ENCODE measurements at places on chromosomes 5 and 9. TPM values are rescaled to one million over a fixed set of nuclear protein-coding genes. Genes with fewer than 3 reads are reported as not detected.

GRCh38 chr5:1823381-1824034 is 22.3 kb downstream of the NDUFS6 start:
- DNase-seq, result no peak

GRCh38 chr5:150640311-150641005 is at the start of gene SYNPO:
SYNPO (plus strand) TSS chr5:150640660; CDS start chr5:150648276, 7,616 bp downstream.
- peak; percentile 71 for DNase-seq

DNA sequence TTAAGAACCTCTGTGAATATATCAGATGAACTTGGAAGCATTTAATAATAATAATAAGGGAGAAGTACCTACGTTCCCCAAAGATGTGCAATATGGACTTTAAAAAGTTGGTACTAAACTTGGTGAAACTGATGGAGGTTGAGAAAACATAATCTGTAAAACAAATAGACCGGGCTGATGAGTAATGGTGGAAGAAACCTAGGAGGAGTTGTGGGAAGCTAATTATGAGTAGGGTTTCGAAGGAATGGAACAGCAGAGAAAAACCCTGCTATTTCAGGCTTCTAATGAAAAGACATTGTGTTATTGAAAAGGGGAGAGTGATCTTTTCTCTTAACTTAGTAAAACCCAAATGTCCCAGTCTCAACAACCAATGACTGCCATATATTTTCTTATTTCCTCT is 229.3 kb downstream of the PCSK1 start:
- DNase-seq, result no peak

DNA sequence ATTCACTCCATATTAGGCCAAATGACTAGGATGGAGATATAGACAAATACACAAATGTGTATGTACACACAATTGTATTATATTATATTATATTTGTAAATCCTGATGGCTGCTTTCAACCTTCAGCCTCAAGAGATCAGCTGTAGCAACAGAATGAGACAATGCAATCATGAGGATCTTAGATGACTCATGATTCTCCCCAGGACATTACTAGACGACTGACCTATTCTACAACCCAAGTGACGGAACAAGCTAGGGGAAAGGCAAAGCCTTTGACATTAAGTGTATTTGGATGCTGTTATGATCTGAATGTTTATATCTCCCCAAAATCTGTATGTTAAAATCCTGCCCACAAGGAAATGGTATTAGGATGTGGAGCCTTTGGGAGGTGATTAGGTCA is 66.5 kb downstream of the COX7C start:
- no peak for DNase-seq

GRCh38 chr5:53779541-53779981 is 219.1 kb downstream of the NDUFS4 start:
- no peak for DNase-seq

Gene C5orf52
- not detected for polyA plus RNA-seq

DNA sequence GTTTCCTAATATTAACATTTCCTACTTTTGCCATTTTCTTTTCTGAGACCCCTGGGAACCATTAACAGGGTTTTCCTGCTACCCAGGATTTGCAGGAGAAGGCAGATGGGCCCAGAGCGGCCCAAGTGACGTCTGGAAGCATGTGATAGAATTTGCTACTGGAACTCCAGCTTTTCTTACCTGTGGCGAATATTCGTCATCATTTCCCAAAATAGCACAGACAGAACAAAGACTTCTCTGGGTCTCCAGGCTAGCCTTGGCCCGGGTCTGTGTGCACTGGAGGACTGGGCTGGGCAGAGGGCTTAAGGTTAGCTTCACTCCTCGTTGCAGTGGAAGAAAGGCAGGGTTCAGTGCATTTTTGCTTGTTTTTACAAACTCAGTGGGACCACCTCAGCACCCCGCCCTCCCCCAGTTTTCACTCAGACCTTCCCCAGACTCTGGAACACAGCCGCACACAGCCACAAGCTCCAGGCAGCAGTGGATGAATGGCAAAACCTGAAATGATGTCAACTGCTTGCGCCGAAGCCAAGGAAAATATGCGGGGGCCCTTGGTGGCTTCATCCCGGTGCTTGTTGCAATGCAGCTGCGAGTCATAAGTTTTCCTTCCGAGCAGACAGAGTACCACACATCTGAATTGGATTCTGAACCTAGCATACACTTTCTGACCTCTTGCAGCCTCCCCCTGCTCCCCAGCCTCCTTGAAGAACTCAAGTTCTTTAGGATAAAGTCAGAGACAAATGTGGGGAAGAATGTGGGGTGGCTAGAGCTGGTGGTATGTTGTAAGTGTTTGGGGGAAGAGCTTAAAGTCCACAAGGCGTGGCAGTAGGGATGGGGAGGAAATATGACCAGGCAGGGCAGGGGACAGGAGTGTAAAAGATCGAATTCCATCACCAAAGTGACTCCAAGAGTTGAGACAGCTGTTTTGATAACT is 586.0 kb downstream of the CCDC171 start:
- DNase-seq, result no peak

GRCh38 chr5:90289837-90290236 is 119.7 kb downstream of the CETN3 start:
- no peak for DNase-seq

- no peak for DNase-seq
Measured at GRCh38 chr9:120716483-120716882, 2.2 kb upstream of the MEGF9 start.

- DNase-seq, result no peak
Measured at GRCh38 chr9:135230386-135230765, 142.9 kb downstream of the OLFM1 start.

- peak; percentile 71 for DNase-seq
Measured at GRCh38 chr9:87336914-87337333, 160.7 kb upstream of the DAPK1 start.

Gene FBXL7
- polyA plus RNA-seq, result 20.0 TPM

- DNase-seq, result no peak
Measured at GRCh38 chr5:68258531-68258930, 43.0 kb downstream of the PIK3R1 start.

Gene PCDHA13
- 0.08 TPM for polyA plus RNA-seq

Gene TJP2
- polyA plus RNA-seq, result 9.7 TPM

DNA sequence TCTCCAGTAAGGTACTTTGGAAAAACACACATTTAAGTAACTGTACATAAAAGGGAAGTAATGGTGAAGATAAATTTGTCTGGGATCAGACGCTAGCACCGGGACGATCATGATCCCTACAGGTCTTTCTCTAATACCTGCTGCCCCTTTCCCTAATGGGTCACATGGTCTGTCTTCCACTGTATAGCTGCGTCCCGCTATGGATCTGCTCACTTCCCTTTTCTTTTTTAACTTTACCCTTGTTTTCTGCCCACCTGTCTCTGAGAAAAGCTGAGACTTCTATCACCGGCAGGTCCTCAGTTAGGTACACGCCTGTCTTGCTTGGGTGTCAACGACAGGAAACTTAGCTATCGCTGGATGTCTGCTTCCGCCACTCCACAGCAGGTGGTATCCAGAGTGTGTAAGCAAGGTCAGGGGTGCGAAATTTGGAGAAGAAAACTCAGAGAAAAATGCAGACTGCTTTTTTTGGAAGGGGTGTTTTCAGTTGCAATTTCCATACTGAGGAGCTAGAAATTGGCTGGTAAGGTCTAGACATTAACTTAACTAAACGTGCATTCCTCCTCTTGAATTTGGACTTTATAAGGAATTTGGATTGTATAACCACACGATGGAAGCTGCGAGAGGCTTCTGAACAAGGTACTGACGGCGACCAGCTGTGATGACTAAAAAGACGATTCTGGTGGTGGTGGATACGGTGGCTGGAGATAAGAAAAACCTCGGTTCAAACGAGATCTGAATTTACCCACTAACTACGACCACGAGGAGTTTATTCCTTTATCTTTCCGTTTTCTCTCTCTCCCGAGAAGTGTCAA is 1.1 kb upstream of the ICE1 start:
- DNase-seq, result no peak

DNA sequence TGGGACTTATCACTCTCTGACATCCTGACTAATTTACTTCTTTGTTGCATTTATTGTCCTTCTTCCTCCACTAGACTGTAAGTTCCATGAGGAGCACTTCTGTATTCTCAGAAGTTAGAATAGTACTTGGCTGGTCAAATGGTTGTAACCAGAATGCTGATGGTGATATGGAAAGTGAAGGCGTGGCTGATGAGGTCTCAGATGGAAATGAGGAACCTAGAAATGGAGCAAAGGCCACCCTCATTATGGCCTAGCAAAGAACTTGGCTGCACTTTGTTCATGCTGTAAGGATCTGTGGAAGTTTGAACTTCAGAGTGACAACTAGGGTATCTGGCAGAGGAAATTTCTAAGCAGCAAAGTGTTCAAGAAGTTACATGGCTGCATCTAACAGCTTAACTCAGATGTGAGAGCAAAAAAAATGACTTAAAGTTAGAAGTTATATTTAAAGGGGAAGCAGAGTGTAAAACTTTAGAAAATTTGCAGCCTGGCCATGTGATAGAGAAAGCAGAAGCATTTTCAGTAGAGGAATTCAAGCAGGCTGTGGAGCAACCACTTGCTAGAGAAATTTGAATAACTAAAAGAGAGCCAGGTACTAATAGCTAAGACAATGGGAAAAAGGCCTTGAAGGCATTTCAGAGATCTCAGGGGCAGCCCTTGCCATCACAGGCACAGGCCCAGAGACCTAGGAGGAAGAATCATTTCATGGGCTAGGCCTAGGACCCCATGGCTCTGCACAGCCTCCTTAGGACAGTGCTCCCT is 14.9 kb upstream of the SLC22A5 start:
- no peak for DNase-seq

Gene PTPRD
- polyA plus RNA-seq, result 55.8 TPM

GRCh38 chr9:123356851-123357742 is 1.1 kb downstream of the CRB2 start:
- no peak for DNase-seq

- no peak for DNase-seq
Measured at GRCh38 chr5:124685404-124685930, 61.0 kb downstream of the ZNF608 start.

Gene SETX
- polyA plus RNA-seq, result 28.5 TPM

- DNase-seq, result no peak
Measured at GRCh38 chr5:90473396-90474234, 956 bp downstream of the MBLAC2 start.

DNA sequence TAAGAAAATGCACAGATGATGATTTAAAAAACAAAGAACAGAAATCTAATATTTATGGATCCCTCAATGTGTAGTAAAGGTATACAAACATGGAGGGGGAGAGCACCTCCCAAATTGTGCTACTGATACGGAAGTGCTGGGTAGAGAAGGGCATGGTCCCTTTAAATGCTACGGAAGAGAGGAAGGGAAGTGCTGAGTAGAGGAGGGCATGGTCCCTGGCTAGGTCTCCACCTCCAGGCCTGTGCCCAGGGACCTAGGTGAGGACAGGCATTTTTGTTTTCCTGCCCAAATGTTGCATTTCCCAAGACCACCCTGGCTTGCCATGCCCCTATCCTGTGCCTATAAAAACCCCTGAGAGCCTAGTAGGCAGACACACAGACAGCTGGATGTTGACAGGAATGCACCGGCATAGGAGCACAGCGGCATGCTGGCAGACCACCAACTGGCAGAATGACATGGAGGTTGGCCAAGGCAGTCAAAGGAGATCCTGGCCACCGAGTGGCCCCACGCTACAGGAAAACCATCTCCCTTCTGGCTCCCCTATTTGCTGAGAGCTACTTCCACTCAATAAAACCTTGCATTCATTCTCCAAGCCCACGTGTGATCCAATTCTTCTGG is 62.1 kb upstream of the SPDL1 start:
- DNase-seq, result no peak

- no peak for DNase-seq
Measured at GRCh38 chr5:143370440-143370839, 33.0 kb downstream of the NR3C1 start.

Gene BTNL8
- polyA plus RNA-seq, result not detected

DNA sequence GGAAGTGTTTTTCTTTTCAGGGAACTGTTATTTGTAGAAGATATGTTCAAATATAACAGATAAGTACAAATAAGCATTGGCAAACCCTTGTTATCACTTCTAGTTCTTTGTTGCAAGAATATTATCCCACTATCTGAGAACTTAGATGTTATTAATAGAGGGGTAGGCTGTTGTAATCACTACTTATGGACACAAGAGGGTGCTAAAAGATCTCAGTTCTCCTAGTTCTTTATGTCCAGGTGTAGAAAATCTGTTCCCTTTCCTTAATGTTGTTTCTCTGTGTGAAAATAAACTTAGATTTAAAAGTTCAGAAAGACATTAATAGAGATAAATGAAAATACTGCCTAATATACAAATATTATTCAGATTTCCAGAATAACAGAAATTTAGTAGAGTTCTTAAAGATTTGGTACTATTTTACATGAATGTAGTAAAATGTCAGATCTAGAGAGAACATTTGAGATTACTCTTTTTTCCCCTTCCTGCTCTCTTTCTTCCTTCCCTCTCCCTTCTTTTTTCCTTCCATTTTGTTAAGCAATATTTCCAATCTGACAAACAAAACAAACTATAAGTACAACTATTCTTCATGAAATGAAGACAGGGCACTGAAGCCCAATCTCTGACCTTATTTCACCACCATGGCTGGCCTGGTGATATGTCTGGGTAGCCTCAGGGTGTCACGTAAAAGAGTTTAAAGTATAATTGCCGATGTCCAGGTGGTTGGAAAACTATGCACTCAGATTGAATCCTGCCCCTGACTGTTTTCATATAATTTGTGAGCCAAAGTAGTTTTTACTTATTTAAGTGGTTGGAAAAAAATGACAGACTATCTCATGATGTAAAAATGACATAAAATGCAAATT is 43.6 kb upstream of the C5orf46 start:
- DNase-seq, result no peak

Gene FOXB2
- not detected for polyA plus RNA-seq

GRCh38 chr5:120446068-120446492 is 18.0 kb upstream of the PRR16 start:
- DNase-seq, result no peak

GRCh38 chr9:72173080-72173479 is 23.8 kb downstream of the GDA start:
- no peak for DNase-seq

GRCh38 chr5:86500947-86501346 is 116.8 kb upstream of the COX7C start:
- DNase-seq, result no peak

GRCh38 chr5:23026252-23027170 is 173.4 kb upstream of the CDH12 start:
- no peak for DNase-seq

Gene PPP2CA
- 124 TPM for polyA plus RNA-seq

Gene CREBRF
- 8.4 TPM for polyA plus RNA-seq

DNA sequence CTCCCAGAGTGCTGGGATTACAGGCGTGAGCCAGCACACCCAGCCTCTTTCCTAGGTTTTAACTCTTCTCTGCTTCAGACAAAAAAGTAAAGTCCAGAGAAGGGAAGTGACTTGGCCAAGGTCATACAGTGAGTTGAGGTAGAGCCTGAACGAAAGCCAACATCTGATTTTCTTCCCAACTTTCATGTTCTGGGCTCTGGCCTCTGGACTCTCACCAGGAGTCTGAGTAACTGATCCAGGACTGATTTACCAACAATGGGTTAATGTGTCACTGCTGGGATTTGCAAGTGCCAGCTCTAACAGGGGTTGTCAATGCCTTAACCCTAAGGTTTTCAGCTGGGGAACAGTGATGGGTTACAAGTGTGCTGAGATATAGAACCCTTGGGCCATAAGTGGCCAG is 32.2 kb upstream of the LARP1 start:
- no peak for DNase-seq
